ENCODE measurements at places on chromosomes 5 and 9. TPM values are rescaled to one million over a fixed set of nuclear protein-coding genes. Genes with fewer than 3 reads are reported as not detected.

CDH12 gene
- total RNA-seq: not detected

GRCh38 chr9:8733131-8733954, 933.8 kb upstream of the DMAC1 start:
- no peaks in the 10 kb centered on the region for H3K4me1 ChIP-seq
- no peak overlapping the region for H3K27ac ChIP-seq
- peak; percentile 63 for DNase-seq
- H3K36me3 ChIP-seq: no peaks in the 10 kb centered on the region
- peak overlapping the region; percentile 35 for H3K4me3 ChIP-seq

DNA sequence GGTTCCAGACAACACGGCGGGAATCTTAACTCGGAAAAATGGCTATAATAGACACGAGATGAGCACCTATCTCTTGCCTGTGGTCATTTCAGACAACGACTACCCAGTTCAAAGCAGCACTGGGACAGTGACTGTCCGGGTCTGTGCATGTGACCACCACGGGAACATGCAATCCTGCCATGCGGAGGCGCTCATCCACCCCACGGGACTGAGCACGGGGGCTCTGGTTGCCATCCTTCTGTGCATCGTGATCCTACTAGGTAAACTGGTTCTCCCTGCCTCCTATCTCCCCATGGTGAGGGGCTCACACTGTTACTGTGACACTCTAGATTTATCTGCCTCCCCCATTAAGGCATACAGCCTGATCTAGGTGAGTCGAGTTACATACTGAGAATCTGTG, 124.2 kb downstream of the CDH6 start:
- DNase-seq: no peak
- H3K4me1 ChIP-seq: no peaks in the 10 kb centered on the region
- no peak overlapping the region for H3K4me3 ChIP-seq
- H3K27me3 ChIP-seq: no peaks in the 10 kb centered on the region

- no peaks in the 10 kb centered on the region for H3K4me1 ChIP-seq
- no peak for DNase-seq
- H3K27me3 ChIP-seq: peaks cover 9% of the 10 kb centered on the region
- no peak overlapping the region for H3K4me3 ChIP-seq
- no peak overlapping the region for H3K27ac ChIP-seq
Observed at GRCh38 chr5:144209361-144209760, 38.7 kb downstream of the KCTD16 start.

DNA sequence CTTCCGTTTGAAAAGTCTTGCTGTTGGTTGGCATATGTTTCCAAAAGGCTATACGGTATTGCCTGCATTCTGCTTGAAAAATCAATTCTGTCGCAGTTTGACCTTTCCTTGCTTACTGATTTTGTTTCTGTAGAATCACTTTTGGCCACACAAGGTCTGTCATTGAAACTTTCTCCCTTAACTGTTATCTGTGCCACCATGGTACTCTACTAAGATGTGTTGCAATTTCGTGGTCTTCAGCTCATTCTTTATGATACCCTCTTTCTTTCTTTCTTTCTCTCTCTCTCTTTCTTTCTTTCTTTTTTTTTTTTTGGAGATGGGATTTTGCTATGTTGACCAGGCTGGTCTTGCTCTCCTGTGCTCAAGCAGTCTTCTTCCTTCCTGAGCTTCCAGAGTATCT, 4.5 kb downstream of the OSTF1 start:
- no peak for DNase-seq
- H3K36me3 ChIP-seq: no peaks in the 10 kb centered on the region
- H3K27ac ChIP-seq: no peak overlapping the region
- no peaks in the 10 kb centered on the region for H3K27me3 ChIP-seq
- no peak overlapping the region for H3K4me3 ChIP-seq

- H3K4me3 ChIP-seq: no peak overlapping the region
- no peaks in the 10 kb centered on the region for H3K36me3 ChIP-seq
- H3K27ac ChIP-seq: no peak overlapping the region
- H3K27me3 ChIP-seq: no peaks in the 10 kb centered on the region
Observed at GRCh38 chr5:72951671-72952468, 4.0 kb upstream of the FCHO2 start.

GRCh38 chr5:54760182-54760935, 225.0 kb downstream of the ESM1 start:
- peak; percentile 51 for DNase-seq
- H3K4me1 ChIP-seq: peaks cover 17% of the 10 kb centered on the region
- H3K36me3 ChIP-seq: no peaks in the 10 kb centered on the region
- peak overlapping the region; percentile 83 for H3K27ac ChIP-seq
- no peaks in the 10 kb centered on the region for H3K27me3 ChIP-seq
- no peak overlapping the region for H3K4me3 ChIP-seq

MCIDAS gene
- not detected for total RNA-seq

All from fibroblast of lung (primary cell).